ENCODE measurements at places on chromosomes 3 and 15.
A peak's percentile ranks its signal among the peaks of the same experiment; 100 is the strongest.

GRCh38 chr3:183487016-183487415 is 58.6 kb upstream of the MCF2L2 start:
- no peak for DNase-seq

GRCh38 chr3:141412087-141412935 is 44.0 kb downstream of the ZBTB38 start:
- peak; percentile 21 for DNase-seq

DNA sequence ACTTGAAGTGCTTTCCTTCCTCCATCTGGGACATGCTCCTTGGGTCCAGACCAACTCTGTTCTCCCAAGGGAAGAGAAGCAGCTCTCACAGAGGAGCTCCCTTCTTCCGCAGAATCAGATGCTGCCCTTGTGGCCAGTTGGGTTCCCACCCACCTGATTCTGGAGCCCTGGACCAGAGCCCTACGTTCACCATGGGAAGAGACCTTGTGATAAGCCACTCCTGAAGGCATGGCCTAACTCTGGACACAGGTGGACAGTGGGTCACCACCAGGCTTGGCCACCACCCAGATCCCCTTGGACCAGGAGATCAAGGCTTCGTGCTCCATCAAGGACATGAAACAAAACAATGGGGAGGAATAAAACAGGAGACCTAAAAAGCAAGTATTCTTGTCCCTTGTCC is 172.2 kb downstream of the RPLP1 start:
- DNase-seq, result no peak

DNA sequence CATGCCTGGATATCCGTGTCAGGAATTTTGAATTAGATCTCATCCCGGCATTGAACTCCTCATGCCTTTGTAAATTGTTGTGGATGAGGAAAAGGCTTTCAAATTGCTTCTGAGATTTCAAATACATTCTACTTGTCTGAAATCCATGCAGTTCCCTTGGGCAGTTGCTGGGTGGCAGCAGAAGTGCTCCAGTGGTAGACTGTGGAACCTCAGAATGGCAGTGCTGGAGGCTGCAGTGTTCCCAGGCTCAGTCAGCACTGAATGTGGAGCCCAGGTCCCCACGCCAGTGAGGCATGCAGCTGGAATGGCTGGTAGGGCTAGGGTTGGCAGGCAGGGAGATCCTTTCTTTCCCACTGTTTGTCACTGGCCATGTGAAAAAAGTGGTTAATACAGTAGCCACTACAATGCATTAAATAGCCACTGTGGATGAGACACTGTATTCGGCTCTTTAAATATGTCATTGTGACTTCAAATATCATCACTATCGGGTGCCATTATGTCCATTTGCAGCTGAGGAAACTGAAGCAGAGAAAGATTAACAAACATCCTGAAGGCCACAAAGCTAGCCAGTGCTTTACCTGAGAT is 98.6 kb downstream of the TPRG1 start:
- no peak for DNase-seq

GRCh38 chr3:39907981-39908380 is 98.6 kb downstream of the MYRIP start:
- no peak for DNase-seq

- no peak for DNase-seq
Measured at GRCh38 chr15:64915518-64916227, 4.0 kb downstream of the ANKDD1A start.
